NCI-H187 (cell line): ENCODE measurements at places on chromosomes 7 and 10.

DNA sequence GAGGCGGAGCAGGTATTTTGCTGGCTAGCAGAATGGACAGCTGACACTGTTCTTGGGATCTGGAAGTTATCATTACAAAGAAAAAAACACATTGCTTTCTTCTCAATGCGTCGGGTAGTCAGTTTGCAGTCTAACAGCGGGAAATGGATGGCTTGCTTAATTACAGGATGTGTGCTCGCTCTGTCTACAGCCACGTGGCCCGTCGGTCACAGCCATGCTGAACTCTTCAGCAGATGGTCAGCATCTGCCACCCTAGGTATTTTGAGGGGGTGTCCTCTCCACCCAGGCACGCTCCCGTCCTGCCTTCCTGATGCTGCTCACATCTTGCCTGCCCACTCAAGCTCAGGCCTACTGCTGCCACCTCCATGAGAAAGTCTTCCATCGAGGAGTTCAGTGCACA is 20.4 kb upstream of the INMT start:
- no peak for DNase-seq

DNA sequence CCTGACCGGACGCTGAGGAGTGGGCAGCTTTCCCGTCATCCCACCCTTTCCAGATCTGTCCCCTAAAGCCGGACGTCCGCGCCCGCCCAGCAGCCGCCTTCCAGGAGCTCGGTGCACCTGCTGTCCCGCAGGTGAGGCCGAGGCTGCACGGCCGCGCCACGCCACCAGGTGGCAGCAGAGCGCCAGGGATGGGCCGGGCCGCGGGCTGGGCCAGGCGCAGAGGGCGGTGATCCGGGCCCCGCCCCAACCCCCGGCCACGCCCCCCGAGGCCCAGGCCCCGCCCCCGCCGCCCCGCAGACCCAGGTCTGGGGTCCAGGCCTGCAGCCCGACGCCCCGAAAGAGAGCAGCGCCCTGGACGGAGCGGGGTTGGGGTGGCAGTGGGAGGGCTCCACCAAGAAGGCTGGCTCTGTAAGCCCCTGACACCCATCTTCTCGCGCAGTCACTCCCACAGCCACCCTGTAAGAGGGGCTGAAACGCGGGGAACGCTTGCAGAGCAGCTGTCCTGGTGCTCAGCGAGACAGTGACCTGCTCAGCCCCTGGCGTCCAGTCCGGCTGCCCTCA is 32.2 kb downstream of the FOXL3 start:
- no peak for DNase-seq

DNA sequence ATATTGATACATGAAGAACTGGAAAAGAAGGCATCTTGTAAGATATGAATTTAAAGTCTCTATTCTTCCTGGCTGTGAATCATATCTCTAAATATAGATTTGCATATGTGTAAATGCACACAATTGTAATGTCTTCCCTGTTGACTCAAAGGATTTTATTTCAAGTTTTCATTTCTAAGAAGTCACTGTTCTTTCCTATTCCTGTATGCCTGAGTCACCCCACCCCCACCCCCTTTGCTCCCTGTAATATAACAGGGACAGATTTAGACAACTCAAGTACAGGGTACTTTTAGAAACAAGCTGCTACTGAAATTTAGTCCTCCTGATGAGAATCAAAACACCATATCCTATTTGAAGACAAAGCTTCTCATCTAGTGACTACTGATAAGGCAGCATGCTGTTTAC is 43.0 kb upstream of the HECTD2 start:
- no peak for DNase-seq

- no peak for DNase-seq
Observed at GRCh38 chr7:100879685-100880261, 4.9 kb downstream of the SRRT start.

GRCh38 chr7:7554021-7554432 is 12.7 kb upstream of the MIOS start:
- no peak for DNase-seq

GRCh38 chr7:129257168-129257567 is 32.3 kb downstream of the AHCYL2 start:
- no peak for DNase-seq

DNA sequence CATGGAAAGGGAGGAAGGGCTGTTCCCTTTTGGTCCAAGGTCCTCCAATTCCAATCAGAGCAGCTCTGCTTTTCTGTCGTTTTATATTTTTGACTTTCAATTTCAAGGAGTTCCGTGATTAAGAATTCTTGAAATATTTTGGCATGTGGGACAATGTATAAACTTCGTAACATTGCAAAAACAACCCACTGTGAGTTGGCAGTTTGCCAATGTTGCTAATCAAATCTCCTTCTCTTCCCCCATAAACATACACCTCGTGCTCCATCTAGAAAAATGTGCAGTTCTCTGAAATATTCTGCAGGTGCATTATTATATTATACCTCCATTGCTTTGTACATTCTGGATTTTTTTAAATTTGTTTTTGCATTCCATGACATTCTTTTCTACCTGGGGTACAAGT is 49.8 kb downstream of the POU6F2 start:
- DNase-seq, result no peak

- no peak for DNase-seq
Observed at GRCh38 chr7:143358626-143359025, 3.9 kb downstream of the FAM131B start.

DNA sequence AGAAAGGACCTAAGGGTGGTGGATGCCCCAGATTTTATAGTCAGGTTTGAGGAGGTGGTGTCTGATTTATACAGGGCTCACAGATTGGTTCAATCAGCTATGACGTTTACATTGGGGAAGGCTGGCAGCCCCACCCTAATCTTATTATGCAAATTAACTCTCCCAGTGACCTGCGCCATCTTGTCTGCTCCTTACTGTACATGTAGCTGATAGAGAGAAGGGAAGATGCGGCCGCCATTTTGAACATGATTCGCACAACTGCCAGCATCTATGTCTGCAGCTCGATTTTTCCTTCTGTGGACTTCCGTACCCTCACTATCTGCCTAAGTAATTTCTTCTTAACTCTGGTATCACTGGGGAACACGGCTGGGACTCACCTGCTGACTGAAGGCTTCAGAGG is 619.0 kb upstream of the DPP6 start:
- DNase-seq, result no peak

DNA sequence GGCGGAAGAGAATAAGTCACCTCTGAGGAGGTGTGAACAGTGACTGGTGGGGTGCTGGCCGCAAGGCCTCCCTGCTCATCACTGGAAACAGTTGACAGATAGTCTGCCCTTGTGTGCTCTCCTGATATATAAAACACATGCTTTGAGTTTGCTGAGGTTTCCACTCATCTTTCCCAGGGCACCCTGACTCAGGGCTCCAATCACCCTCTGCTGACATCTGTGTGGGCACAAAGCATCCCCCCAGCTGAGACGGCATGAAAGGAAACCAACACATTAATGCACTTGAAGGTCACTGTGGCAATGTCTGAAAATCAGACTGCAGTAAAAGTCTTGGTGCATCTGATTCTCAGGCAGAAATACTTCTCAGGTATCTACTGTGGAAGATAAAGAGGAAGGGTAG is 49.8 kb downstream of the EPDR1 start:
- DNase-seq, result no peak

- no peak for DNase-seq
Observed at GRCh38 chr7:727104-727805, at the start of gene PRKAR1B. PRKAR1B (minus strand) TSS chr7:727281; CDS start chr7:711505, 15,776 bp downstream.

GRCh38 chr7:16795624-16796023 is 9.2 kb downstream of the AGR2 start:
- peak; percentile 75 for DNase-seq

DNA sequence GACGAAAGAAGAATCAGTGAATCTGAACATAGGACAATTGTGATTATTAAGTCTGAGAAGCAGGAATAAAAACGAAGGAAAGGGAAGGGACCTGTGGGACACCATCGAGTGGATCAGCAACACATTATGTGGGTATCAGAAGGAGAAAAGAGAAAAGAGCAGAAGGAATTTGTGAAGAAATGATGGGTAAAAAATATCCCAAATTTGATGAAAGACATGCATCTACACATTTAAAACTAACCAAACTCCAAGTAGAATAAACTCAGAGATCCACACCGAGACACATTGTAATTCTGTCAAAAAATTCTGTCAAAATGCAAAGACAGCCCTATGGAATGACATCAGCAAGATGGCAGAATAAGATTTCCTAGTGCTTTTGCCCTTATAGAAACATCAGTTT is 171.1 kb downstream of the ITGB1 start:
- DNase-seq, result no peak

DNA sequence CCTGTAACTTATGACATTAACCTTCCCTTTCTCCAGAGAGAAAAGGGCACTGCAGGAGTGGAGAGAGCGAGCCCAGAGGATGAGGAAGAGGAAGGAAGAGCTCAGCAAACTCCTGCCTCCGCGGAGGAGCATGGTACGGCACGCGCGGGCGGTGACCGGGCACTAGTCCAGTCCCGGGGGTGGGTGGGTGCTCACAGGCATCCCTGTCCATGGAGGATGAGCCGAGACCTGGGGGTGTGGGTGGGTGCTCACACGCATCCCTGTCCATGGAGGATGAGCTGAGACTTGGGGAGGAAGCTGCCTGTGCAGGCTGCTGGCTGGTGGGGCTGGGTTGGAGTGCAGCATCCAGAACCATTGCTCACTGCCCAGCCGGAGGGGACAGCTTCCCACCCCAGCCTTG is 23.8 kb downstream of the LRRC27 start:
- no peak for DNase-seq

GRCh38 chr7:76342222-76342621 is 16.6 kb downstream of the YWHAG start:
- DNase-seq, result no peak

DNA sequence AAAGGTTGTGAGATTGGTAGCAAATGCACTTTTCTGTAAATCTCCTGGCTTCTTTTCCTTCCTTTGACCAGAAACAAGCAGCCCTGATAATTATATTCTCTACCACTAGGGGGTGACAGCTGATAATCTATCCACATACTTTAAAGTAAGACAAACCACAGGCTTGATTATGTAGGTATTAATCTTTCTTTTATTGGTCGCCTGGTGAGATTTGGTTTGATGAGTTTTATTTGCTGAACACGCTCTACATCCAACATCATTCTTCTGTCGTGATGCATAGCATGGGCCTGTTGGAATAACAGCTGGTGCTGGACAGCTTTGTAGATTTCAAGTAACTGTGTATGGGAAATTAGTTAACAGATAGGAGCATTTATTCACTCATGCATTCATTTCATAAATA is 63.5 kb downstream of the ZNF365 start:
- no peak for DNase-seq
